PC-9 (cell line): ENCODE measurements at places on chromosomes 5 and 9. TPM values are rescaled to one million over a fixed set of nuclear protein-coding genes. Genes with fewer than 3 reads are reported as not detected.

GRCh38 chr5:107951309-107951708 lies 280.6 kb upstream of the EFNA5 start:
- no peaks in the 10 kb centered on the region for H3K4me1 ChIP-seq
- no peaks in the 10 kb centered on the region for H3K27me3 ChIP-seq
- DNase-seq: no peak
- H3K27ac ChIP-seq: no peak overlapping the region
- H3K4me3 ChIP-seq: no peak overlapping the region
- no peaks in the 10 kb centered on the region for H3K36me3 ChIP-seq

Gene KIF24
- total RNA-seq: 4.5 and 6.9 TPM in 2 replicates

Gene FOXI1
- not detected in 2 replicates for total RNA-seq

Gene CDX1
- not detected in 2 replicates for total RNA-seq

Gene IFNA2
- not detected in 2 replicates for total RNA-seq
